Stimulated activated CD8-positive, alpha-beta memory T cell treated with anti-CD3 and anti-CD28 coated beads, Interleukin-4, amount 100 ng/mL, for 48 hours (primary cell): ENCODE measurements at places on chromosomes 7 and 10.
A peak's percentile ranks its signal among the peaks of the same experiment; 100 is the strongest.

DNA sequence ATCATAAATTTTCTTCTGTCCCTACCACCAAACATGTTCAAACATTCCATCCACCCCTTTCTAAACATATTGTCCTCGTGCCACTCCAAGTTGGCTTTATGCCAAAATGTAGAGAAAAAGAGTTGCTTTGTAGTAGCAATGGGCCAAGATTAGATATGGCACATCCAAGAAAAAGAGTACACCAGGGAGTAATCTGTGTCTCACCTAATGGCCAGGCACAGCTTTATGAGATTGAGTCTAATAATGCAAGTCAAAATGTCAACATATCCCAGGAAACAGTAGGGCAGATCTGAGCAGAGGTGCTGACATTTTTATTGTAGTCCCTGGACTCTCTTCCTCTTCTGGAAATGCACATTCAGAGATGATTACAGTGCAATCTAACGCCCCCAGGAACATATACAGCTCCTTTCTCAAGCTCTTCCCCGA, 5.7 kb upstream of the OR6V1 start:
- DNase-seq, result no peak

- DNase-seq, result no peak
Measured at GRCh38 chr7:92847305-92847704, 10.9 kb upstream of the CDK6 start.

- no peak for DNase-seq
Measured at GRCh38 chr7:123687727-123688126, 32.1 kb downstream of the LMOD2 start.

GRCh38 chr7:2072042-2072441, 160.7 kb downstream of the MAD1L1 start:
- DNase-seq, result peak; percentile 31

- DNase-seq, result no peak
Measured at GRCh38 chr10:103983367-103983911, 16.5 kb downstream of the SLK start.

DNA sequence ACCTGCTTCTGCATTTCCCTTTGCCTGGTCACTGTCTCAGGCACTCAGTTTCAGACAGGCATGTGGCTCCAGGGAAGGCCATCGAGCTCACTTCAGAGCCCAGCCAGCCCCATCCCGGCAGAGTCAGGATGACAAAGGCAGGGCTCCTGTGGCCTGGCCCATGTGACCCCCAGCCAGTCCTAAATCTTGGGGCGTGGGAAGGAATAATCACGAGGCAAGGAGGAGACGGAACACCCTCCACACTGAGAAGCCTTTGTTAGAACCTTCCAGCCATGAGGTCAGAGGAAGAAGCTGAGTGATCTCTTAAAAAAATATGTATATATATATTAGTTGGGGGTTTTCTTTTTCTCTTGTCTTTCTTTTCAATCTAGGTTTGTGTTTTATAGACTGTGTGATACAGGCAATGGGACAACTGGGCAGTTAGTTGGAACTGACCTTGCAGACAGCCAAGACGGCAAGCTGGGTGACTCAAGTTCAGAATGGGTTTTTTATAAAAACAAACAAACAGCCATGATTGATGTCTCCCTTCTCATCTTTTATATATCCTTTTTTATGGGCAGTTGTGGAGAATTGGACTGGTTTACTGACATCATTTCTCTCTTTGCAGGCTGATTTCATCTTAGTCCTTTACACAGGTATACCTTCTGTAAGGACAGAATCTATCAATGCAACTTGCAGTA, 60.8 kb downstream of the CHN2 start:
- no peak for DNase-seq

- peak; percentile 52 for DNase-seq
Measured at GRCh38 chr10:80485946-80486764, 32.0 kb downstream of the TSPAN14 start.

GRCh38 chr7:9120331-9120730, 686.9 kb downstream of the NXPH1 start:
- DNase-seq, result no peak

GRCh38 chr7:48280100-48280499, 108.8 kb downstream of the ABCA13 start:
- DNase-seq, result no peak

GRCh38 chr7:130150587-130150986, 54.6 kb downstream of the TMEM209 start:
- DNase-seq, result no peak

- DNase-seq, result no peak
Measured at GRCh38 chr7:31033674-31034300, 18.3 kb upstream of the ADCYAP1R1 start.

- DNase-seq, result no peak
Measured at GRCh38 chr7:45972629-45973312, 51.7 kb upstream of the IGFBP3 start.

GRCh38 chr7:26858735-26859134, 5.7 kb downstream of the SKAP2 start:
- DNase-seq, result no peak

DNA sequence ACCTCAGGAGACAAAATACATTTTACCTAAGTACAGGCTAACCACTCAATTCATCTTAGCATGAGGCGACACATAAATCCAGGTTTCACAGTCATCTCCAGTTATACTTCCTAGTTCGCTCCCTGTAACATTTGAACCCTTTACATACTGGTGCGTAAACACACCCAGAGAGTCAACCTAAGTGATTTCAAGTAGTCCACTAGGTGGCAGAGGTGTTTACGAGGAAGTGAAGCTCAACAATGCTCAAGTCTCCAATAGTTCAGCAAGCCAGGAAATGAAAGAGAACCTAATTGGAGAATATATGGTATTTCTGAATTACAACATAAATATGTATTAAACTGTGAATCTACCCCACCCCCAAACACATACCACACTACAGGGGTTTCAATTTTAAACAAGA, 76.3 kb upstream of the ABCB5 start:
- DNase-seq, result no peak

DNA sequence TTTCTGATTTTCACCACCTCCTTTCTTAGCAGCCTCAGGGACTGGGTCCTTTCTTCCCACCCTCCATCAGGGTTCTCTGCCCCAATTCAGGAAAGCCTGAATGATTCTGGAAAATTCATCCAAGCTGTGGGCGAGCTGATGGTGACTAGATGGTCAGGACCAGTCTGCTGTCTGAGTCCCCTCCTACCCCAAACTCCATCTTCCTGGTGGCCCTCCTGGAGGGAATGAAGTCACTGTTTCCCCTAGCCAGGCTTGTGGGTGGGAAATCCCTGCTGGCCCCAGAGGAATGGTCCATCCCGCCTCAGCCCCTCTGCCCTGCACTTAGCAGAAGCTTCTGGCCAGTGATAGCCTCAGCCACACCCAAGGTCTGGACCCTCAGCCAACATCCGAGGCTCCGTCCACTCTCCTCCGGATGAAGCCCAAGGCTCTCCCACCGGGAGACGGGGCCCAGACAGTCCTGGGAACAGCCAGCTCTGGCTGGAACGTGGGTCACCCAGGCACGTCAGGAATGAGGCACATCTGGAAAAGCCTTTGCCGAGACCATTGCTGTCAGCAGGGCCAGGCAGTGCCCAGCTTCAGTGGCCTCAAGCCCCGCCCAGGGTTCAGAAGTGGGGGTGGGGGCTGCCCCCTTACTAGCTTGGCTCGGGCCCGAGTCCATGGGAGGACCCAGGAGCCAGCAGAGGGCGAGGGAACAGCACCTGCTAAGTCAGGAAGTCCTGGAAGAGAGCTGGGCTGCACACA, 4.0 kb upstream of the AQP1 start:
- DNase-seq, result no peak

DNA sequence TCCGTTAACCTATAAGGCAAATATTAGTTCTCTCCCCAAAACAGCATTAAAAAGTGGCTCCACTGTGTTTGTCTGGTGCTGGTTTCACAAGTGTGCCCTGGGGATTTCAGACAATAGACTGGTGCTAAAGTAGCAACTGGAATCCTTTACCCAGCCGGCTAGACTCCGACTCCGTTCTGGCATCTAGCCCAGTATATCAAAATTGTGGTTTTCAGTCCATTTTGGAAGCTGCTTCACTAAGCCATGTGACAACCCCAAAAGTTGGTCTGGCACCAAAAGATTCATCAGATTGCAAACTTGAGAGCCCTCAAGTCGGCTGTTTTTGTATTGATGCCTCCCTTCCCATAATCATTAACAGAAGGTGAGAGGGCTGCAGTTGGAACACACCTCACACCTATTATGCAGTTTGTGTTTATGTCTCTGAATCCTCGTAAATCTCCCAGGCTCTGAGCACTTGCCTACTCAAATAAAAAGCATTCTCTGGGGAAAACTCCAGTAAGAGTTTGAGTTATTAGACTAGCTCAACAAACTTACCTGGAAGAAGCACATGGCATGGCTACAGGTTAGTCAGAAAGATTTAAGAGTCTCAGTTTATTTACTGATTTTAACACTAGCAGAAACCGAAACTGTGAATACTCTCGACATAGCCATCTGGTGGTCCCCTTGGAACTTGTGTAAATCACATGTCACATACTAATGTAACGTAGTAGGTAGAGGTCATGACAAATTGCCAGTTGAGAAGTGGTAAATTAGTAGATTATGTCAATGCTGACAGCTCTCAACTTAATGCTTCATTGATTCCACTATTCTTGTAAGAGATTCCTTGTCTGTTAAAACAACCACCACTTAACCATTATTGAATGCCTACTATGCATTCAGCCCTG, 14.8 kb upstream of the WNT16 start:
- no peak for DNase-seq

DNA sequence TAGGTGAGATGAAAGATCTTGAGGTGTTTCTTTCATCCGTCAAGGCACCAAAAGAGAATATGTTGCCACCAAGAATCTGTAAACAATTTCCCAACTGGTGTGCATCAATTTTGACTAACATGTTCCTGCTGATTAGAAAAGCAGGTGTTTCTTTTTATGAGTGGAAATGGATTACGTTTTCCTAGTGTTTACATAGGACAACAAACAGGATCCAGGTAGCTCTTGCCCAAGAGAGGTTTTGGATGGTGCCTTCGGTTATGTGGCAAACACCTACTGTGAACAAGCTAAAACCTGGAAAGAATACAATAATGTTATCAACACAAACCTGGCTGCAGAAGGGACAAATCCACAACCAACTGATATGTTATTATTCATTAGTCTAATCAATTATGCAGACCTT, 53.6 kb upstream of the WNT16 start:
- DNase-seq, result no peak

DNA sequence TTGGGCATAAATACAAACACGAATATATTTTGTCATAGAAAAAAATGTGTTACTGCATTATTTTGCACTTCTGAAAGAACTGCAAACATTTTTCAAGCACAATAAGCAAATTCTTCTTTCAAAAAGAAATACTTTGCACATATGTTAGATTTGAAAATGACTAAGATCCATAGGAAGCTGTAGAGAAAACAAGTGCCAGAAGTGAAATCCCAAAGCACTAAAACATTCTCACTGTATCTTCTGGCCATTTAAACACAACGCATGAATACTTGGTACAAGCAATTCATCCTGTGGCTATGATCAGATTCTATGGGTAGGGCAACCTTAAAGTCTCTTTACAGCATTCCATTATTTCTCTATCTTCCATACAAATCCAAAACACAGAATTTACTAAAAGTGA, 225.4 kb upstream of the IMMP2L start:
- no peak for DNase-seq

GRCh38 chr7:75892634-75893272, 13.9 kb downstream of the RHBDD2 start:
- DNase-seq, result no peak

DNA sequence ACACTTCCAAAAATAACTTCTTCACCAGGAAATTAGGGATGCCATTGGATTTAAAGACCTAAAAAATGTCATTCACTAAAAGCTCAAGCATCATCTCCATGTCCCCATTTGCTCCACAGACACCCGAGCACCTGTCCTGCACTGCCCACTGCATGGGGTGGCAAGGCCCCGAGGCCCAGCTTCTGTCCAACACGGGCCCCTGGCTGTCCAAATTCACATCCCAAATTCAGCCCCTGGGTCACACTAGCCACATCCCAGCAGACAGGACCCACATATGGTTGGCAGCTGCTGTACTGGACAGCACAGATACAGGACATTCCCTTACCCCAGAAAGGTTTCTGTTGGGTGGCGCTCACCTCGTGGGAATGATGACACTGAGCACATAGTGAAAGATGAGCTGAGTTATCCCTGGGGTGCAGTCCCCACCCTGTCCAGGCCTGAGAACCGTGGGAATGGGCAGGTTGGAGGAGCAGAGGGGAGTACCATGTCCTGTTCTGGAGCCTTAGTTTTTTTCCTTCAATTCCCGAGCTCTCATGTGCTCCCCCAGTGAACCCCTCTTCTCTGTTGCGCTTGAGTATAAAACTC, 55.3 kb downstream of the CSGALNACT2 start:
- peak; percentile 18 for DNase-seq

DNA sequence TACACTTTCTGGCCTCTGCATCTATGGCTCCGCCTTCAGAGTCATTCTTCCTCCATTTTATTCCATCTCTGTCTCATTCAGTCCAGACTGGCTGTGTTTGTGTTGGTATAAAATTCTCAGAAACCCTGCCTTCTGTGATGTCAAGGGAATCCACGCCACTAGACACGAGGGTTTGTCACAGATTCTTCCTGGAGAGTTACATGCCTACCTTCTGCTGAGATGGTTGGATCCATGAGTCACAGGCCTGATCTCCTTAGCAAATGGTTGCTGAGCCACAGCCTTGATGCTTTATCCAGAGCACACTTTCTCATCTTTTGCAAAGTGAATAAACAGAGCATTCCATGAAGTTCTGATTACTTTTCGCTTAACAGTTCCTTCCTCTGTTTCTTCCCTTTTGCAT, 35.9 kb upstream of the TSPAN33 start:
- no peak for DNase-seq

DNA sequence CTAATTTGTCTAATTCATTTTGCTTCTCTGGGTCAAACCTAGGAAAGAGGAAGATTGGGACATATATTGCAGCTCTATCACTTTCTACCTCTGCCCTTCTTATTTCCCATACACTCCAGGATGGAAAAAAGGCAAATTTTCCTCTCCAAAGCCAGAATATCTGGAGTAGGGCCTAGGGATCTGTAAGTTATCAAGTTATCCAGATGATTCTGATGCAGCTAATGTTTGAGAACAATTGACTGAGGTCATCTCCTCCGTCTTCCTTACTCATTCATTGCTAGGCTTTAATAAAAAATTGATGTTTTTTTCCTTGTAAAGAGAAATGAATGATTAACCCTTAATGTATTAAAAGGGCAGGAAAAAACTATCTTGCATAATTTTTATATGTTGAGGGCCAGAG, 211.9 kb upstream of the GLI3 start:
- DNase-seq, result no peak

- DNase-seq, result peak; percentile 62
Measured at GRCh38 chr7:73706126-73707044, 13.1 kb downstream of the STX1A start.

- no peak for DNase-seq
Measured at GRCh38 chr10:2700626-2701305, 366.6 kb upstream of the PFKP start.

- no peak for DNase-seq
Measured at GRCh38 chr7:117839507-117839906, 33.7 kb downstream of the CTTNBP2 start.

DNA sequence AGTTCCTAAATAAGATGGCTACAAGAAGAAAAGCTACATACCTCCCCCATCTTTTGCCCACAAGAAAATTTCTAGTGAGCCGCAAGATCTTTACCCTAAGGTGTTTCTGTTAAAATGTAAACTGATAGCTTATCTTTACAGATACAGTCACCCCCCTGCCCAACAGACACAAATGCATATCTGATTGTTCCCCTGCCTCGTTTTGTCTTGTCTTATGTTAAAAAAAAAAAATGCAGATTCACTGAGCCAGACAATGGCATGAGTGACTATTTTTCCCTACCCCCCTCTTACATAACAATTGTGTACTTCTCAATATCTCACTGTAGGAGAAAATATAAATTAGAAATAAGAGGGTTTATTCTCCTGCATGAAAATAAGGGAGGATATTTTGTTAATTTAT, 8.5 kb downstream of the ZNF138 start:
- DNase-seq, result no peak

- no peak for DNase-seq
Measured at GRCh38 chr7:105210721-105211205, 178.0 kb downstream of the SRPK2 start.
